ENCODE measurements at places on chromosomes 16 and 17.

DNA sequence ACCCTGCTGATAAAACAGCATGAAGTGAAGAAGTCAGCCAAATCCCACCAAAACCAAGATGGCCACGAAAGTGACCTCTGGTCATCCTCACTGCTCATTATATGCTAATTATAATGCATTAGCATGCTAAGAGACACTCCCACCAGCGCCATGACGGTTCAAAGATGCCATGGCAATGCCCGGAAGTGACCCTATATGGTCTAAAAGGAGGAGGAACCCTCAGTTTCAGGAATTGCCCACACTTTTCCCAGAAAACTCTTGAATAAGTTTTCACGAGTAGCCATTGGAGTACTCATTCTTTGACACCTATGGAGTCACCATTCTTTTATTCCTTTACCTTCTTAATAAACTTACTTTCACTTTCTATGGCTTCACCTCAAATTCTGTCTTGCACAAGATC is 44.3 kb downstream of the GSG1L start:
- no peak for DNase-seq

- no peak for DNase-seq
Observed at GRCh38 chr17:27396045-27396444, 60.2 kb upstream of the KSR1 start.

- no peak for DNase-seq
Observed at GRCh38 chr17:82012640-82013295, 9.9 kb downstream of the CENPX start.

DNA sequence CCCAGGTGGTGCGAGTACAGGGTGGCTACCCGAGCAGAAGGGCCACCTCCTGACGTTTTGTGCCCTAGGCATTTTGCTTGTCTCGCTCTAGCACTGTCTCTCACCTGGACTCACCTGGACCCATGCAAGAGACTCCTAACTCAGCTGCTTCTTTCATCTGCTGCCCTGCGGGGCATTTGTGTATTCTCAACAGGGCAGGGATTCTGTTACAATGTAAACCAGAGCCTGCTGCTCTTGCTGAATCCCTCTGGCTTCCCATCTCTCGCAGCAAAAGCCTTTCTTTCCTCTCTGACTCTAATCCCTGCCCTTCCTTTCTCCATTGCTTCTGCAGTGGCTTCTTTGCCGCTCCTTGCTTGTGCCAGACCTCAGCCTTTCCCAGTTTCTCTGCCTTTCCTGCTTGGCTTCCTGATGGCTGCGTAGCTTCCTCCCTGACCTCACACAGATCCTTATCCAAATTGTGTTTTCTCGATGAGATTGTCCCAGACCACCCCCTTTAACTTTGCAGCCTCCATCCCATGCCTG is 10.2 kb downstream of the ARSG start:
- DNase-seq: no peak

DNA sequence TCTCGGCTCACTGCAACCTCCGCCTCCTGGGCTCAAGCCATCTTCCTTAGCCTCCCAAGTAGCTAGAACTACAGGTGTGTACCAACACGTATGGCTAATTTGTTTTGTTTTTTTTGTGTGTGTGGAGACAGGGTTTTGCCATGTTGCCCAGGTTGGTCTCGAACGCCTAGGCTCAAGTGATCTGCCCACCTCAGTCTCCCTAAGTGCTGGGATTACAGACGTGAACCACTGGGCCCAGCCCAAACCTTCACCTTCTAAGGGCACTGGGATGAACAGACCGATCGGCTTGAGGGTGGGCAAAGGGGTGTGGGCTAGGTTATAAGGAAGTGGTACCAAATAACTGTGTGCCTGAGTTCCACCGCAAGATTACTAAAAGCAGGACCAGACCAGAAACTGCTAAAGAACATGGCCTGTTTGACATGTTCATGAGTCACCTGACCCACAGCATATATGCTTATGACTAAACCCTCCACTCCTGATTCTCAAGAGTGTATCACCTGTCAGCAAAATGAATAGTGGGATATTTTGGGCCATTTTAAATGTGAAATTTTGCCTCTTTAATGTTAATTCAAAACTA is 8.1 kb downstream of the TMEM97 start:
- no peak for DNase-seq

GRCh38 chr17:76142585-76143041 is 1.6 kb upstream of the FOXJ1 start:
- no peak for DNase-seq

GRCh38 chr17:49520386-49521087 is 25.4 kb downstream of the NGFR start:
- DNase-seq: no peak

GRCh38 chr17:50807009-50807408 is 28.4 kb upstream of the WFIKKN2 start:
- DNase-seq: no peak

DNA sequence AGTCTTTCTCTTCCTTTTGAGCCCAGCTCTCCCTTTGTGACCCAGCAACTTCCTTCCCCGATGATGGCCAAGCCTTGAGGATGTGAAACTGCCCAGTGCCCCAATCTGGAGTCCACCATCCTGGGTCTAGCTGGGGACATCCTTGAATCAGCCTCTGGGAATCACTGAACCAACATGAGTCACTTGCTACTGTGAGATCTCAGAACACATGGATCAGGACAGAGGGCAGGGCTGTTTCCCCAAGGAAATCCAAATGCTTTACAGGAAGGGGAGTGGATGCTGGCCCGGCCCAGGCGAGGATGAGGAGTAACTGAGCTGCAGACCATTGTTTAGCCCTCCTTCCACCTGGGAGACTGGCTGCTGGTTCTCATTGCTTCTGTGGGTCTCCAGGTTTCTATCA is 547.6 kb downstream of the WWOX start:
- DNase-seq: no peak

DNA sequence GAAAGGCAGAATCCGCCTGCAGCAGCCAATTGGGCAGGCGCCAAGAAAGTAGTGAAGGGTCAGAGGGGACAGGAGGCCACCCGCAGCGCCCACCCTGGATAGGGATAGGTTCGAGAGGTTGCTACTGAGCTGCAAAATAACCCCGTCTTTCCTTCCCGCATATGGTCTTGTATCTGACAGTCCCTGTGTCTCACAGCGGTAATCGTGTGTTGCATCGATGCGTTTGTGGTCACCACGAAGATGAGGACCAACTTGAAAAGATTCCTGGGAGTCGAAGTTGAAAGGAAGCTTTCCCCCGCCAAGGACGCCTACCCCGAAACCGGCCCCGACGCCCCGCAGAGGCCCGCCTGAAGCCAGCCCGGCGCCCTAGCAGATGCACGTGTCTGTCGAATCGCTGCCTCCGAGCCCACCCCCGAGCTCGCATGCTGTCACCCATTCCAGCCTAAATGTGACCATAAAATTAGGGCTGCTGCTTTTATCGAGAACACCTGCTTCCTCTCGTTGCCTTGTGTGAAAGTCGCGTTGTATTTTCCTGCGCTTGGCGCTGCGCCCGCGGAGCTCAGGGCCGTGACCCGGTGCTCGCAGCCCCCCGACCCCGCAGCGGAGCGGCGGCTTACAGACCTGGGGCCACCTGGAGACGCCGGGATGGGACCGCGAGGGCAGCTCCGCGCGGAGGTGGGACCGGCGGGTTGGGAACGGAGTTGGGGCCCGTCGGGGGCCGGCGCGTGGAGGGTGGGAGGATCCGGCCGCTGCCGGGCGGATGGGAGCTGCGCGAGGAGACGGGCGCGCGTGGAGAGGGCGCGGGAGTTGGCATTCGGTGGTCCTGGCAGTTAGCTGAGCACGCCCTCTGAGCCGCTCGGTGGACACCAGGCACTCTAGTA is at the start of gene CMTM2:
Gene CMTM2 (plus strand): TSS at position 813 of the 881 bp plus-strand sequence. CDS start 145 bp downstream, outside the sequence.
- no peak for DNase-seq

DNA sequence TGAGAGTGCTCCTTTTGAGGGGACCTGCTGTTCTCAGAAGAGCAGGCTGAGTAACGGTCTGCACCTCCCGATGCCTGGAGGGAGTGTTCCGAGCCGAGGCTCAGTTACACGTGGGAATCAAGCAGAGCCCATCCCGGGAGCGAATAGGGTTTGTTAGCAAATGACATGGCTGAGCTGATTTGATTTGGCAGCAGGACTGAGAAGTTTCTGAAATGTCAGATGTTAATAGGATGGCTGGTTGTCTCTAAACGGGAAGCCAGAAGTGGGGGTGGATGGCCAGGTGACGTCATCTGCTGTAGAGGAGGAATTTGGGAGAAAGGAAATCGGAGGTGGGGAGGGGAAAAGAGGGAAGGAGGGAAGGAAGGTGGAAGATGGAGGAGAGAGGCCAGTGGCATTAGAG is 128.0 kb downstream of the RAP1GAP2 start:
- DNase-seq: no peak

GRCh38 chr16:65002265-65002664 is 119.6 kb downstream of the CDH11 start:
- no peak for DNase-seq

- no peak for DNase-seq
Observed at GRCh38 chr16:17463335-17463734, 7.4 kb downstream of the XYLT1 start.

- DNase-seq: no peak
Observed at GRCh38 chr16:83587201-83587600, 220.6 kb upstream of the HSBP1 start.

- DNase-seq: no peak
Observed at GRCh38 chr17:17229416-17230384, 7.3 kb downstream of the FLCN start.

DNA sequence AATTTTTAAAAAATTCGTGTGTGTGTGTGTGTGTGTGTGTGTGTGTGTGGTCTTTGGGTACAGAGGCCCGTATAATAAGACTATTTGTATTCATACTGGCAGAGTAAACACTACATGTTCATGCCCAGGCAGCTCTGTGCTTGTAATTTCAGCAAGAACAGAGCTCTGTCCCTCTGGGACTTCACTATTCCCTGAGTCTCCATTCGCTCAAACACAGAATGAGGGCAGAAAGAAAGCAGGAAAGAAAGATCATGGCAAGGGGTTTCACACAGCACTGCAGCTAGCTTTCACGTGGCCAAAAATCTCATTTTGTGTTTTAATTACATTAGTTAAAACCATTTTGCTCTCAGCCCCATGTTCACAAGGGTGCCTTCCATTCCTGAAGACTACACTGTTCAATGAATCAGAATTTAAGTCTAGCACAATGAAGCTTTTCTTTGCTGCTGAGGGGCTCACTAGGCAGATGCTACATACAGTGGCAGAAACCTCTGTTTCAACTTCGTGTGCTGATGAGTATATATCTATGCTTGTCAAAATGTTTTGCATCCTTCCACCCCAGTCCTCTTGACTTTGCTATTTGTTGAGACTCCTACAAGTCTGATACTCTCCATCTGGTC is 198.4 kb upstream of the C17orf78 start:
- DNase-seq: no peak

GRCh38 chr16:61763013-61763412 is 273.2 kb downstream of the CDH8 start:
- DNase-seq: no peak

GRCh38 chr17:45311401-45311759 is 5.4 kb downstream of the MAP3K14 start:
- no peak for DNase-seq

GRCh38 chr16:9362050-9362449 is 270.6 kb downstream of the HAPSTR1 start:
- DNase-seq: no peak

- DNase-seq: no peak
Observed at GRCh38 chr17:60077672-60078519, 825 bp downstream of the HEATR6 start.

- DNase-seq: no peak
Observed at GRCh38 chr17:80729016-80729415, 184.4 kb downstream of the RPTOR start.

- no peak for DNase-seq
Observed at GRCh38 chr17:64579917-64580316, 73.1 kb downstream of the CEP95 start.

DNA sequence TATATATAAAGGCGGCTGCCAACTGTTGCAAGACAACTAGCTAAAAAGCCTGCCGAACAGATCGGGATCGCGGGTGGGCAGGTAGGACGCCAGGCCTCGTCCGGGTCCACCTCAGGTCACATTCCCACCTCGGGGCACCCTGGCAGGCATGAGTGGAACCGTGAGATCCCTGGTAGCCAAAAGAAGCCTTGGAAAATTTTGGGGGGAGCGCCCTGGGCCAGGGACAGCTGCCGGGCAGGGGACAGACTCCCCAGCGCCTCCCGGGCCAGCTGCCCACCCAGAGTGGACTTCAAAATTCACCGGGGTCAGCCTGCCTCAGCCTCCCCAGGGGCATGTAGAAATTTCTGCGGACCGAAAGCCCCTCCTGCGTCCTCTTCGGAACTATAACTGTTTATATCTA is 760.9 kb downstream of the KCNJ18 start:
- DNase-seq: no peak

- no peak for DNase-seq
Observed at GRCh38 chr17:78176548-78177025, 8.2 kb downstream of the SYNGR2 start.

GRCh38 chr17:7839876-7840261 is 5.9 kb downstream of the KDM6B start:
- no peak for DNase-seq

Measured in neuronal stem cell (in vitro differentiated cells).